ENCODE measurements at places on chromosomes 12 and 14. TPM values are rescaled to one million over a fixed set of nuclear protein-coding genes. Genes with fewer than 3 reads are reported as not detected.

- peaks cover 10% of the 10 kb centered on the region for H3K4me1 ChIP-seq
- no peaks in the 10 kb centered on the region for H3K27me3 ChIP-seq
- H3K27ac ChIP-seq: peak overlapping the region; percentile 21
- H3K36me3 ChIP-seq: no peaks in the 10 kb centered on the region
- peak; percentile 58 for DNase-seq
These were observed 78.9 kb upstream of the MAP1LC3B2 start for GRCh38 chr12:116480210-116480810.

DNA sequence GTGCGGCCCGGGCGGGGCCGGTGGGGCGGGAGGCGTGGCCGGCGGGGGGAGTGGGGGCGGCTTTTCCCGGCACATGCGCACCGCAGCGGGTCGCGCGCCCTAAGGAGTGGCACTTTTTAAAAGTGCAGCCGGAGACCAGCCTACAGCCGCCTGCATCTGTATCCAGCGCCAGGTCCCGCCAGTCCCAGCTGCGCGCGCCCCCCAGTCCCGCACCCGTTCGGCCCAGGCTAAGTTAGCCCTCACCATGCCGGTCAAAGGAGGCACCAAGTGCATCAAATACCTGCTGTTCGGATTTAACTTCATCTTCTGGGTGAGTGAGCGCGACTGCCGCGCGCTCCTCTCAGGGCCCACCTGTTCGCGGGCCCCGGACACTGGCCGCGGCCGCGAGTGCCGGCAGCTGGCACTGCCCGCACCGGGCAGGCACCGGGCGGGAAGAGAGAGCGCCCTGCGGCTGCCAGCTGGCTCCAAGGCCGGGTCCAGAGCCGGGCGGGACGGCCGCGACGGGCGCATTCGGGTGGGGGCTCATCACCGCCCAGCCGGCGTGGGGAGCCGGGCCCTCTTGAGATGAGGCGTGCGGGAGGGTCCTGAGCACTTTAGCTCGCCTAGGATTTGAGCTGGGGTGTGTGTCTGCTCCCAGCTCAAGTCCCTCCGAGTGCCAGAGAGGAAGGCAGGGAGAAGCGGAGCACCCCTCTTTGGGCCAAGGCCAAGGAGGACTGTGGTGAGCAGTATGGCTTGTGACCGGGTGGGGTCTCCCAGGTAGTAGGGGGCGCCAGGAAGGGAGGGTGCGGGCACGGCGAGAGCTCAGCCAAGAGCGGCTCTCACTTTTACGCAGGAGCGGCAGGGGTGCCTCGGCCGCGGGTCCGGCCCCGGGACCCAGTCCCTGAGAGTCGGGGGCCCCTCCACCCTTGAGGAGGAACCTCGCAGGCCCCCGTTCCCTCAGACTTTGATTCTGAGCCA is at the start of gene CD9:
Gene CD9, plus strand, starts transcription at position 145 of the 957 bp plus-strand sequence. Its CDS starts 100 bp downstream, at position 245.
- no peak for DNase-seq
- peak within 1 kb of the TSS; percentile 50 for H3K4me3 ChIP-seq
- H3K36me3 ChIP-seq: no peaks in the 10 kb centered on the region
- H3K27me3 ChIP-seq: peaks cover 14% of the 10 kb centered on the region
- peaks cover 17% of the 10 kb centered on the region for H3K4me1 ChIP-seq

- no peak overlapping the region for H3K27ac ChIP-seq
- no peaks in the 10 kb centered on the region for H3K4me1 ChIP-seq
- no peaks in the 10 kb centered on the region for H3K36me3 ChIP-seq
These were observed 31.9 kb upstream of the CAND1 start for GRCh38 chr12:67237231-67237630.

DNA sequence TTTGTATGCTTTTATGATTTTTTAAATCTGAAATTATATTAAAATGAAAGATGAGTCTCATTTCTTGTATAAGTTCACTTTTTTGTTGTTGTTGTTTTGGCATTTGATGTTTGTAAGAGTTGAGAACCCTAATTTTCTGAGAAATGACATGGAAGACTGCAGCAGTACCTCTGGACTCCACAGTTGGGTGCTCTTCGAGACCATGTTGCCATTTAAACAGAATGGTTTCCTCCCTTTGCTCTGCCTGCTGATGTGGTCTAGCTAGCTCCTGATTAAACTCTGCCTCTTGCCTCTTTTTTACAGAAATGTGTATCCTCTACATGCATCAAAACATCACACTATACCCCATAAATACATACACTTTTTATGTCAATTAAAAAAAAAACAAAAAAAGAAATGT is 5.8 kb upstream of the LTA4H start:
- H3K4me3 ChIP-seq: no peak overlapping the region
- no peak for DNase-seq
- no peak overlapping the region for H3K27ac ChIP-seq
- no peaks in the 10 kb centered on the region for H3K4me1 ChIP-seq
- no peaks in the 10 kb centered on the region for H3K27me3 ChIP-seq

DNA sequence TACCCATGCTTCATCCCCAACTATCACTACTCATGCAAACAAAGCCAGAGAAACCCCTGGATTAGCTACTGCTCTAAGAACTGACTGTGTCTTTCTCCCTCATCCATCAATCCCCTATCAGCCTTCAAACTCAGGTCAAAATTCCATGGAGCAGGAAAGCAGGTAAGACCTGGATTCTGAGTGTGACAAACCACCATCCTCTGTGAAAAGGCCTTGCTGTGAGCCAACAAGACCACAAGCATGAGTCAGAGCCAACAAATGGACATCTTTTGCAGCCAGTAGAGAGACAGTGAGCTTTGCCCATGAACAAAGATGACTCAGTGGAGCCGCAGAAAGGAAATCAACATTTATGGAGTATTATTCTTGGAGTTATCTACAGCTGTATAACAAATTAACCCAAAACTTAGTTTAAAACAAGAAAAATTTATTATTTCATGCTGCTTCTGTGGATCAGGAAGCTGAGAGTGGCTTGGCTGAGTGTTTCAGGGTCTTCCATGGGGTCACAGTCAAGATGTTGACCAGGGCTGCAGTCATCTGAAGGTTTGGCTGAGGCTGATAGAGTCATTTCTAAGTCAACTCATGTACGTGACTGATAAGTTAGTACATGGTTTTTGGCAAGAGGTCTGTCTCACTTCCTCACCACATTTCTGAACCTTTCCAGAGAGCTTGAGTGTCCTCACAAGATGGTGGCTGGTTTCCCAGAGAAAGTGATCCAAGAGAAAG is 61.1 kb downstream of the PITPNM2 start:
- peaks cover 82% of the 10 kb centered on the region for H3K4me1 ChIP-seq
- DNase-seq: peak; percentile 31
- peaks cover 54% of the 10 kb centered on the region for H3K36me3 ChIP-seq
- peak overlapping the region; percentile 99 for H3K27ac ChIP-seq
- no peaks in the 10 kb centered on the region for H3K27me3 ChIP-seq

- no peaks in the 10 kb centered on the region for H3K27me3 ChIP-seq
- H3K4me3 ChIP-seq: no peak overlapping the region
- no peak for DNase-seq
- H3K4me1 ChIP-seq: no peaks in the 10 kb centered on the region
- no peak overlapping the region for H3K27ac ChIP-seq
- no peaks in the 10 kb centered on the region for H3K36me3 ChIP-seq
These were observed 107.6 kb downstream of the MGAT4C start for GRCh38 chr12:86148612-86149011.

DNA sequence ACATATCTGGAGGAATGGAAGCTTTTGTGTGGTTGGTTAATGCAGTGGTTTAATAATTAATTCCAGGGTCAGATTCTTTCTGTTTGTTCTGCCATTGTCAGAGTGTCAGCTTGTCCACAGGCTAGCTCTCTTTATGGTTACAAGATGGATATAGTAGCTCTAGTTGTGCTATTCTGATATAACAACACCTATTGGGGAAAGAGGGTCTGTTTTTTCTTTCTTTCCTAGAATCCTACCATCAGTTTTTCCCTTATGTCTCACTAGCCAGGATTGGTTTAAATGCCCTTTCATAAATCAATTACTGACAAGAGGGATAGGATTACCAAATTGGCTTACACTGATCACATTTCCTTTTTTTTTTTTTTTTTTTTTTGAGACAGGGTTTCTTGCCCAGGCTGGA is 27.8 kb downstream of the CNOT2 start:
- no peak overlapping the region for H3K27ac ChIP-seq
- no peak for DNase-seq
- no peaks in the 10 kb centered on the region for H3K4me1 ChIP-seq
- H3K36me3 ChIP-seq: no peaks in the 10 kb centered on the region
- H3K27me3 ChIP-seq: no peaks in the 10 kb centered on the region
- H3K4me3 ChIP-seq: no peak overlapping the region

DNA sequence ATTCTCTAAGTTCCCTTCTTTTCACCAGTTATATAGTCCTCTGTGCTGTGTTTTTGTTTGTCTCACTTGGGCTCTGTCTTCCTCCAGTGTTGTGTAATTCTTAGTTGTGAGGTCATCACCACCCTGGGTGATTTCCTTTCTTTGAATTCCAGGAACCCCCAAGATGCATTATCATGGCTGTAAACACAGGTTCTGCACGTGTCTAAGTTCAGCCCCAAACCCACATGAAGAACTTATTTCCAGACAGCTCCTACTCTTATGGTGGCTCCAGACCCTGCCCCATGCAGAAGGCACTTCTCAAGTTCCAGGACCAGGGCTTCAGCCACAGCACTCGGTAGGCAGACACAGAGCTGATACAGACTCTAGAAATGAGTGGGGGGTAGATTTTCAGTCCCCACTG is 560.5 kb downstream of the BCL11B start:
- no peaks in the 10 kb centered on the region for H3K27me3 ChIP-seq
- H3K4me3 ChIP-seq: no peak overlapping the region
- peaks cover 15% of the 10 kb centered on the region for H3K4me1 ChIP-seq
- no peaks in the 10 kb centered on the region for H3K36me3 ChIP-seq

DNA sequence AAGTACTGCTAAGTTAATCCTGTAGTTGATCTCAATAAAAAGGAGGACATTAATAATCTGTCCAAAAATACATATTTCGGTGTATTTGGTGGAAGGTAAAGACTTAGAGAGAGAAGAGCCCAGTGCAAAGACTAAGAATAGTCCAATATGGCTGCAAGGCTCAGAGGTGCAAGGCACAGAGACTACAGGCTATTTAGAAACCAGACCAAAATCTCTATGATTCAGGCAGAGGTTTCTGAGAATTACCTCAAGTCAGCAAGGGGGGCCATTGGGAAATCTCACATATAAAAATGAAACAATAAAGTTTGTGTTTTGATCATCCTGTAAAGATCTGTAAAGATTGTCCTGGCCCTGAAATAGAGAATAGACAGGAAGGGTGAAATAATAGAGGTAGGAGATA is 1173.0 kb downstream of the VRK1 start:
- DNase-seq: no peak
- peaks cover 4% of the 10 kb centered on the region for H3K4me1 ChIP-seq
- H3K27me3 ChIP-seq: no peaks in the 10 kb centered on the region
- H3K36me3 ChIP-seq: no peaks in the 10 kb centered on the region

DNA sequence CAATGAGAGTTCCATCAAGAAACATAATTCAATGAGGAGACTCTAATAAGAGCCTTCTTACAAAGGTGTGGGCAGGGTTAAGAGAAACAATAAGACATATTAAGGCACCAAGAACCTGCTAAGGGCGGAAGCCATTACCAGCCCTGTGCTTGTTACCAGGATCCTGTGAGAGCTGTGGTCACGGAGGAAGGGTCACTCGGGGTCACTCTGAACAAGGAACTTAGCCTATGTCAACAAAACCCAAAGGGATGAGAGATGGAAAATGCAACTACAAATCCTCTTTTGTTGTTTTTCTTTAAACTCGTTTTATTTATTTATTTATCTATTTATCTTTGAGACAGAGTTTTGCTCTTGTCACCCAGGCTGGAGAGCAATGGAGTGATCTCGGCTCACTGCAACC is 460.4 kb upstream of the CCDC196 start:
- no peak overlapping the region for H3K27ac ChIP-seq
- DNase-seq: no peak
- H3K4me3 ChIP-seq: no peak overlapping the region
- H3K4me1 ChIP-seq: no peaks in the 10 kb centered on the region
- H3K27me3 ChIP-seq: no peaks in the 10 kb centered on the region

- DNase-seq: no peak
- no peak overlapping the region for H3K4me3 ChIP-seq
- H3K4me1 ChIP-seq: no peaks in the 10 kb centered on the region
- H3K36me3 ChIP-seq: peaks cover 12% of the 10 kb centered on the region
These were observed 55.7 kb downstream of the VRK1 start for GRCh38 chr14:96852823-96853422.

SLC6A12 gene
- 0.14 TPM for total RNA-seq

DNA sequence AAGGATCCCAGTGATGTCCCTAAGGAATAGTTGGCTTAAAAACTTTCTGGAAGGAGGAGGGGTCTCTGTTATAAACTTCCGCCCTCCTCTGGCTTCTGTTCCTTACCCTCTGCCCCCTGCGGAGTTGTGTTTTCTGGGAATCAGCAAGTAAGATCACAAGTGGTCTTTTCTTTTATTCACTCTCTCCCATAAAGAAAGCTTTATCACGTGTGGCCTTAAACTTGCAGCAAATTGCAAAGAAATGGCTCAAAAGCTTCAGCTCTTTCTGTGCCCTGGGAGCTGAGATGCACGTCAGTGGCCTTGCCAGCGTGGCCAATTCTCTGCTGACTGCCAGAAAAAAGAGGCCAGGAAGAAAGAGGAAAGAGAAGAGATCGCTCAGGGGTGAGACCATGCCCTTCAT is at the start of gene SLCO1C1:
Gene SLCO1C1, plus strand, starts transcription at position 101 of the 400 bp plus-strand sequence. CDS start 4,245 bp downstream, outside the sequence.
- no peaks in the 10 kb centered on the region for H3K27me3 ChIP-seq
- H3K4me3 ChIP-seq: no peak within 1 kb of the TSS
- DNase-seq: no peak
- H3K27ac ChIP-seq: no peak within 1 kb of the TSS
- no peaks in the 10 kb centered on the region for H3K4me1 ChIP-seq

DNA sequence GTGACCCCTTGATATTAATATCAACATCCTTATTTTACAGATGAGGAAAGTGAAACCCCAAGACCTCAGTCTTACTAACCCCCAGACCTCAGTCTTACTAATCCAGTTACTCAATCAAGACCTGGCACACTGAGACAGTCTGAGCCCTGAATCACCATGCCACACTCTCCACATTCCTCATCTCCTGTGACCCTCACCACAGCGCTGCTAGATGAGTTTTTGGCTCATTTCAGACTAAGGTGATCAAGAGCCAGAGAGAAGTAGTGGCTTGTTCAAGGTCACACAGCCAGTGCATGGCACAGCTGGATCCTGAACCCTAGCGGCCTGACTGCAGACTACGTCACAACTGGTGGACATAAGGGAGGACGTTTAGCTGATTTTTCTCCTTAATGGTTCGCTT is 579.2 kb downstream of the BCL11B start:
- H3K27me3 ChIP-seq: no peaks in the 10 kb centered on the region
- H3K36me3 ChIP-seq: no peaks in the 10 kb centered on the region
- no peak overlapping the region for H3K27ac ChIP-seq
- DNase-seq: no peak
- peaks cover 11% of the 10 kb centered on the region for H3K4me1 ChIP-seq
